ENCODE measurements at places on chromosomes 16 and 17. TPM values are rescaled to one million over a fixed set of nuclear protein-coding genes. Genes with fewer than 3 reads are reported as not detected.

DNA sequence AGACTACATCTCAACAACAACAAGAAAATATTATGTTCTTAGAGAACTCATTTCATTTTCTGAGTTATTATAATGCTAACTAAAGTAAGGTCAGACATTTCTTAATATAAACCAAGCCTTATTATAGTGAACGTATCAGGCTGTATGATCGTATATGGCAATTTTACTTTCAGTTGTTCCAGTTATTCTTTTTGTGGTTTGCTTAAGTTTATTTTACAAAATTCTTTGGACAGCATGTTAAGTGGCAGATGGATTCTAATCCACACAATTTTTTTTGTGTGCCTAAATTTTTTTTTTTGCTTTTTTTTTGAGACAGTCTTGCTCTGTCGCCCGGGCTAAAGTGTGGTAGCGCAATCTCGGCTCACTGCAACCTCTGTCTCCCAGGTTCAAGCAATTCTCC, 59.0 kb downstream of the VMP1 start:
- no peak for DNase-seq
- H3K27me3 ChIP-seq = no peaks in the 10 kb centered on the region
- H3K4me1 ChIP-seq = no peaks in the 10 kb centered on the region
- H3K27ac ChIP-seq = no peak overlapping the region

DNA sequence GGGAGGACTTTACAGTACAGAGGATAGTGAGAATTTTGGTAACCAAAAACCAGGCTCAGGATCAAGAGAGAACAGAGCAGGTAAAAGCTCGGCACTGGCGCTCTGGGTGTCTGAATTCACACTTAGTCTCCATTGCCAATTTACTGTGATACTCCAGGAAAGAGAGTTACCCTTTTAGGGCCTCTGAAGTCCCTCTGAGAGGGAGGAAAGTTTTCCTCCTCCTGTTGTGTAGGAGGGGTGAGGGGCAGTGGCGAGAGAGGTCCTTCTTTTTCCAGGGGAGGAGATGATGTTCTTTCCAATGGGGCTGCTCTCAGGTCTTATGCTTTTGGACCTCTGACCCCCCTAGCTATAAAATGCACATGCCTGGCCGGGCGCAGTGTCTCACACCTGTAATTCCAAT, 5.4 kb upstream of the TNS4 start:
- DNase-seq = peak; percentile 41
- no peaks in the 10 kb centered on the region for H3K27me3 ChIP-seq
- no peaks in the 10 kb centered on the region for H3K36me3 ChIP-seq
- H3K4me3 ChIP-seq = no peak overlapping the region
- no peak overlapping the region for H3K27ac ChIP-seq

Gene WSCD1
- total RNA-seq = 6.3 TPM

DNA sequence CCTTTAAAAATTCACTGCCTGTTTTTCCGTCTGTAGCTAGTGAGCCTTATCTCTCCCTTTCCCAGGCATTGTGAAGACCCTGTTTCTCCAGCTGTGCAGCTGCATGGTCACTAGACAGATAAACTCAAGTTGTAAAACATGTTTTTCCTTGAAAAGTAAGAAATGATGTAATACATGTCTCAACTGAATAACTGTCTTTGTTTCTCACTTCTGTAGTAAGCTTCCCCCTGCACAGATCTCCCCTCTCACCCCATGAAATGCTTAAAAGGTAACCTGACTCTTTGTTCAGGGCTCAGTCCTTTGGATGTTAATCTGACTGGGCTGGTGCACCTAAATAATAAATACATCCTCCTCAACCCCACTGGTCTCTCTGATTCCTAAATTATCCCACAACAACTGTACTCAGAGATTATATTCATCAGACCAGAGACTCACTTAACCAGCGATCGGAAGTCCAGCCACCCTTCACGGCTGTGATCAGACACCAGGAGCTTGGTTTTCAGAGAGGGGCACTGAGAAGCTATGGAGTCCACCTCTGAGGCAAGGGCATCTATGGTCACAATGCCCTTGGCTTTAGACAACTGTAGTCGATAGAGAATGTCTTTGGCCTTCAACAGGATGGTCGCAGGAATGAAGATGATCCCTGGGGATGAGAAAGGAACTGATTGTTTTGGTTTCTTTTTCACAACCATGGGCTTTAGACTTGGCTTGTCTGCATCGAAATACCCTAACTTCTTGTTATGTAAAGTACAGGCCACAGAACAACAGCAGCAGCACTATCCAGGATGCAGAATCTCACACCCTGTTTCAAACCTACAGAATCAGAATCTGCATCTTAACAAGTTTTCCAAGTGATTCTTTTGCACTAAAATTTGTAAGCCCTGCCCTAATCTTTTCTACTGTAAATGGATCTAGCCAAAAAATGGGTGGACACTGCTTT, 15.4 kb downstream of the ACSM1 start:
- H3K4me3 ChIP-seq = no peak overlapping the region
- peak; percentile 50 for DNase-seq
- H3K27me3 ChIP-seq = no peaks in the 10 kb centered on the region
- no peak overlapping the region for H3K27ac ChIP-seq
- H3K4me1 ChIP-seq = peaks cover 5% of the 10 kb centered on the region
- no peaks in the 10 kb centered on the region for H3K36me3 ChIP-seq

DNA sequence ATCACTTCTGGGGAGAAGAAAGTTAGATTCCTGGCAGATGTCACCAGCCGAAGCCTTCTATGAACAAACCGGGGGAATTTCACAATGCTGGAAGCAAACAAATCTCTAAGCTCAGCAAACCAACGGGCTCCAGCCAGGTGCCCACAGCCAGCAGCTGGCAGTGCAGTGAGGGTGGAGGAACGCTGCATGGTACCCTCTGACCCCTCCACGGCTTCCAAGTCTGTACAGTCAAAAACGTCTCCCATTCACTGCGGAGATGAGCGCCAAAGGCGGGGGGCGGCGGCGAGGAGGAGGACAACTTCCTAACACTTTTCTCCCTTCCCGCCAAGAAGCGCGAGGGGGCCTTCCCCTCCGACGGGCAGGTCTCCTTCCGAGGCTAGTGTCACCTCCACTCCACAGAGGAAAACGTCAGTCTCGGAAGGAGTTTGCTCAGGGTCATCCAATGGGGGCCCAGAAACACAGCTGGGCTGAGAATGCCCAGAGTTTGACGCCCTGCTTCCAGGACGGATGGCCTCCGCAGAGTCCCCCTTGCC, 924 bp downstream of the ZNF598 start:
- H3K27ac ChIP-seq = peak overlapping the region; percentile 29
- DNase-seq = no peak
- peaks cover 24% of the 10 kb centered on the region for H3K4me1 ChIP-seq
- no peaks in the 10 kb centered on the region for H3K27me3 ChIP-seq
- peaks cover 10% of the 10 kb centered on the region for H3K36me3 ChIP-seq

DNA sequence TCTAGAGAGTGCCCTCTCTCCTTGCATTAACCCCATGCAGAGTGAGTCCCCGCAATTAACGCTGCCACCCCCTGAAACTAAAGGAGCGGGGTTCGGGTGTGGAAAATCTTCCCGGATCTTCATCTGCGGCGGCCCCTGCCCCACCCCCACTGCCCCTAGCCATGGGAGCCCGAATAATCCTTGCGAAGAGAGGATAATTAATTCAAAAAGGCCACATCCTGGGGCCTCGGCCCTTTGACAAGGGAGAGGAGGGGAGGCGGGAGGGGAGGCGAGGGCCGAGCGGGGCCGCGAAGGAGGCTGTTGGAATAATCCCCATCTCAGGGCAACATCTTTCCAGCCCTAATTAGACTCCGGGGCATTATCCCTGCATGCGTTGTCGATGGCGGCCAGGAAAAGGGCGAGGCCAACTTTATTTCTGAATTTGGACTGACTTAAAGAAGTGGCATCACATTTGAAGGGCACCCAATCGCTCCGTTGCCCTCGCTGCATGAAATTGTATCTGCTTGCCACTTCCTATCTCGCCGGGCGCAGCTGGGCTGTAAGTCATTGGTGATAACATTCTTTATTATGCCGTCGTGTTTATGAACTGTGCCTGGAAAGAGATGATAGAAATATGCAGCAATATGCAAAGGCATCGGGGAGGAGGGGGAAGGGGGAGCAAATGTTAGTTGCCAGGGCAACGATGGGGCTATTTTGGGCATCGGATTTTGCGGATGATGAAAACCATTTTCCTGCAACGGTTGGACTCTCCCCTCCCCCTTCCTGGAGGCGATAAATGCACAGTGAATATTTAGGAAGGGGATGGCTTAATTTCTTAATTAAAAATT, 387.1 kb upstream of the TNRC6C start:
- H3K4me1 ChIP-seq = peaks cover 6% of the 10 kb centered on the region
- H3K27me3 ChIP-seq = peaks cover 18% of the 10 kb centered on the region
- peak overlapping the region; percentile 44 for H3K4me3 ChIP-seq
- no peaks in the 10 kb centered on the region for H3K36me3 ChIP-seq
- DNase-seq = peak; percentile 56
- peak overlapping the region; percentile 87 for H3K27ac ChIP-seq

GRCh38 chr17:81067391-81067811, 32.5 kb downstream of the BAIAP2 start:
- no peak overlapping the region for H3K4me3 ChIP-seq
- no peaks in the 10 kb centered on the region for H3K27me3 ChIP-seq
- no peaks in the 10 kb centered on the region for H3K4me1 ChIP-seq
- H3K36me3 ChIP-seq = no peaks in the 10 kb centered on the region
- no peak for DNase-seq

DNA sequence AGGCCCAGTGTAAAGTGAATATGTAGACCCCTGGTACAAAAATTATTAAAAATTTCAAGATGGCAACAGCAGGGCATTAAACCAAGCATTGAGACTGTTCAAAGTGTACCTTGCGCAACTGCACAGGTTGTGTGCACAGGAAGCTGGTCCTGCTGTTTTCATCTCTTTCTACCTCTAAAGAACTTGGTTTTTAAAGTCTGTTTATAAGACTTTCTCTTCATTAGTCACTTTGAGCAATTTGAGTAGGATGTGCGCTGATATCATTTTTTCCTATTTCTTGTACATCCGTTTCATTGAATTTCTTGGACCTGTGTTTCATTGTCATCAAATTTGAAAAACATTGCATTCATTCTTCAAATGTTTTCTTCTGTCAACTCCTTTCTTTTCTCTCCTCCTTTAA, 16.8 kb upstream of the PMP22 start:
- no peak overlapping the region for H3K27ac ChIP-seq
- H3K36me3 ChIP-seq = no peaks in the 10 kb centered on the region
- peaks cover 4% of the 10 kb centered on the region for H3K4me1 ChIP-seq
- no peak overlapping the region for H3K4me3 ChIP-seq

Data from endodermal cell (in vitro differentiated cells).